Cortex of kidney (tissue), 1 donor: ENCODE measurements at places on chromosomes 16 and 17.

- no peak for DNase-seq
Measured at GRCh38 chr17:61425682-61426481, 26.2 kb downstream of the TBX2 start.

DNA sequence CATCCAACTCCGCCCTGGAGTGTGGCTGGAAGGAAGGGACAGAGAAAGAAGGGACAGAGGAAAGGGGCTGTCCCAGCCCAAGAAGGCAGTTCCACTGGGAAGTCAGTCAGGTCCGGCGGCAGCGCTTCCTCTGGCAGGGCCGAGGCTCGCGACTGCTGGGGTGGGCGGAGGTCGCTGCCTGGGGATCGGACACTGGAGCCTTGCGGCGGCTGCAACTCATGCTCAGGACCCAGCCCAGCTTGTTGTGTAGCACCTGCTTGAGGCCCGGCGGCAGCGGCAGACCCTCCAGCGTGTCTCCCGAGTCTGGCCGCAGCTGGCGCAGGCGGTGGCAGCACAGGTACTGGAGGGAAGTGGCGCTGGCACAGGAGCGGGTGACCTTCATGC, 4.0 kb upstream of the MRPS34 start:
- no peak for DNase-seq

GRCh38 chr16:13543850-13544249, 376.1 kb upstream of the ERCC4 start:
- no peak for DNase-seq

GRCh38 chr17:39688945-39689344, 1.1 kb upstream of the PGAP3 start:
- DNase-seq, result no peak

GRCh38 chr16:74734361-74735161, 33.9 kb upstream of the MLKL start:
- DNase-seq, result no peak

- DNase-seq, result no peak
Measured at GRCh38 chr17:58369214-58370031, 17.4 kb upstream of the SUPT4H1 start.

GRCh38 chr16:71258372-71258771, 27.9 kb upstream of the HYDIN start:
- DNase-seq, result no peak

DNA sequence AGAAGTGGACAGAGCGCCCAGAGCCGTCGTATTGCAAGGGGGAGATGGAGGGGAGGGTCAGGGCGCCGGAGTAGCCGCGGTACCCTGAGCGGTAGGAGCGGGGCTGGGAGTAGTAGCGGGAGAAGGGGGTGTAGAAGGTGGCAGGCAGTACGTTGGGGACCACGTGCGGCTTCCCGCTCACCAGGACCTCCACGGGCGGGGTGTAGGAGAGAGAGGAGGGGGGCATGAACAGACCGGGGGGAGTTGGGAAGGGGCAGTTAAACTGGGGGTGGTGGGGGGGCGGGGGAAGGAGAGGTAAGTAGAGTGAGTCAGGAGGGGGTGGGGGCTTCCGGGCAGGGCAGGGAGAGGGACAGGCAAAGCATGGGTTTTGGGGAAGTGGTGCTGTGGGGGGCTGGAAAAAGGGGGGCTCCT, 16.8 kb downstream of the ST6GALNAC2 start:
- no peak for DNase-seq
